Activated CD4-positive, CD25-positive, alpha-beta regulatory T cell treated with anti-CD3 and anti-CD28 coated beads, Interleukin-2, amount 50 U/mL, for 24 hours (primary cell): ENCODE measurements at places on chromosomes 2 and 18.

DNA sequence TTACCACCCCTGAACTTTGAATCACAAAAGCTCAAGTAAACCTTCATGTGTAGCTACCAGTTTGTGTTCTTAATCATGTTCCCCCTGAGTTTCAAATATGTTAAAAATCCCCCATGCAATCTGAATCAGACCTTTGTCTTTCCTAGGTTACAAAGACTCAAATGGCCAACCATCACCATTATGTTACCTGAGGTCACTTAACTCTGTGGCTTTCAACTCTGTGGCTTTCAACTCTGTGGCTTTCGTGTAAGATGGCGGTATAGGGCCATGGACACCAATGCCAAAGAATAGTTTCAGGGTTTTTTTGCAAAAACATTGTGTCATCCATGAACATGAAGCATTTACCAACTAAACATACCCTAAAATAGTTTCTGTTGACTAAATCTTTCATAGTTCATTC, 6.7 kb downstream of the ERMN start:
- ATAC-seq = no peak

- no peak for ATAC-seq
Measured at GRCh38 chr2:235710933-235711332, 217.1 kb downstream of the AGAP1 start.

DNA sequence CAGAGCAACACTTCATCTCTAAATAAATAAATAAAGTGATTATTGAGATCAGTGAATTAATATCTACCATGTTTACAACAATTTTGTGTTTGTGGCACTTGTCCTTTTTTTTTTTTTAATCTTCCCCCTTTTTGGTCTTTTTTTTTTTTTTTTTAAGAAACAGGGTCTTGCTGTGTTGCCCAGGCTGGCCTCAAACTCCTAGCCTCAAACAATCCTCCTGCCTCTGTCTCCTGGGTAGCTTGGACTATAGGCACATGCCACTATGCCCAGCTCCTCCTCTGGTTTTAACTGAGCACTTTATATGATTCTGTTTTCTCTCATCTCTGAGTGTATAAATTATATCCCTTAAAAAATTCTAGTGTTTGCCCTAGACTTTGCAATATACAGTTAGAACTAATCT, 30.3 kb downstream of the SLC4A5 start:
- ATAC-seq = no peak

GRCh38 chr2:138428710-138429440, 72.7 kb upstream of the SPOPL start:
- ATAC-seq = peak; percentile 5

GRCh38 chr2:232447091-232447620, 8.8 kb upstream of the ALPI start:
- ATAC-seq = no peak

GRCh38 chr2:203623661-203624060, 82.8 kb upstream of the CD28 start:
- no peak for ATAC-seq

DNA sequence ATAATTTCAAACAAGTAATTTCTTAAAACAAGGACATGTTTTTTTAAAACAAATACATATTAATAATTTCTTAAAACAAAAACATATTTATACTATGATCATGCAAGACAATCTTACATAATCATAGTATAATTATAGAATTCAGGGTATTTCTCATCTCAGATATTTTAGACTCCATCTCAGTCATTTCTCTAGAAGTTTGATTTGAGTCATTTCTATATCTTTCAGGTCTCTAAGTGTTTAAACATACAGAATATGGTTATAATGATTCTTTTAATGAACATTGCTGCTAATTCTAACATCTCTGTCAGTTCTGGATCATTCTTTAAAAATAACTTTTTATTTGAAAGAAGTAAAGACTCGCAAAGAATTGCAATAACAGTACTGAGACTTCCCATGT, 154.2 kb upstream of the KYNU start:
- ATAC-seq = no peak
